Right forelimb (tissue), 1 donor: ENCODE measurements at places on chromosomes 1 and 21.

DNA sequence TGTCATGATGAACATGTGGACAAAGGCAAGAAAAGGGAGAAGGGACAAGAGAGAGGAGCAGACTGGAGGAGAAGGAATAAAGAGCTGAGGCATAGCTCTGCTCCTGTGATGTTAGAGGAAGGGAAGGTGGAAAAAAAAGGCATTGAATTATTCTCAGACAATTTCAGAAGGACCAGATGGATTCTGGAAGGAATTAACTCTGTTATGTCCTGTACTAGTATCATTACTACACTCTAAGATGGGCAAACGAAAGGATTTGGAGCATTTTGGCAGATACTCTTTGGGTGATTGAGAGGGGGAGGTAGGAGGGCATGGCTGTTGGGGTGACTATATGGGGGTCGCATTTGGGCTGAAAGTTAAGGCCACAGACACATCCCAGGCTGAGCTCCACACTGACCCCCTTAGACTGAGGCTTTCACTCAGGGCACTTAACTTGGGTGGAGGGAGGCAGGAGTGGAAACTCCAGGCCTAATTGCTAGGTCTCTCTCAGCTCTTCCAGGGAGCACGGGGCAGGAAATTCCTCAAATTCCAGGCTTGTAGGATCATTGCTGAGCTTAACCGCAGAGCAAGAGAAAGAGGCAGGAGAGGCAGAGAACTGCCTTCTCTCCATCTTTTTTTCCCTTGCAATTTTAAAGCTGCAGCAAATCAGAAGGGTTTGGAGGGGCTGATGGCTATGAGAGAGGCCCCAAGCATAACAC, 25.9 kb downstream of the KIRREL1 start:
- DNase-seq = peak; percentile 82

GRCh38 chr1:39574646-39575045, 1.9 kb downstream of the PABPC4 start:
- no peak for DNase-seq

- no peak for DNase-seq
These were observed 87.3 kb downstream of the USP24 start for GRCh38 chr1:55127827-55128343.

DNA sequence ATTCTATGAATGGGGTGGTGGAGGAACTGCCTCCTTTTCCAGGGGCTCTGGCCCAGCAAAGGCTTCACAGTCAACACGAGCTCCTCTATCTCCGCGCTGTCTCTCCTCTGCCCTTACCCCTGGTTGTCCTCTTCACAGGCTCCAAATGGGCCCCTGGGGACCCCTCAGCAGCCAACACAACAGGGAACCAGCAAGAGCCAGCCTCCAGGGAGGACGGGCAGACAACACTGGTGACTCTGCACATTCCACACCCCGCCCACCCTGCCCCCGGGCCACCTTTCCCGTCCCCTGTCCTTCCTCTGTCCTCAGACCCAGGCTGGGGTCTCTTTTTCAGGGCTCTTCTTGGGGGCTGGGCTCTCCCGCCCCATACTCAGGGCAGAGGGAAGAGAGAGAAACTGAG, 17.5 kb upstream of the ETV3 start:
- DNase-seq = no peak

- no peak for DNase-seq
These were observed 187.8 kb downstream of the COQ8A start for GRCh38 chr1:227127891-227128290.

- DNase-seq = peak; percentile 65
These were observed 1.1 kb downstream of the AGTRAP start for GRCh38 chr1:11736746-11737639.

DNA sequence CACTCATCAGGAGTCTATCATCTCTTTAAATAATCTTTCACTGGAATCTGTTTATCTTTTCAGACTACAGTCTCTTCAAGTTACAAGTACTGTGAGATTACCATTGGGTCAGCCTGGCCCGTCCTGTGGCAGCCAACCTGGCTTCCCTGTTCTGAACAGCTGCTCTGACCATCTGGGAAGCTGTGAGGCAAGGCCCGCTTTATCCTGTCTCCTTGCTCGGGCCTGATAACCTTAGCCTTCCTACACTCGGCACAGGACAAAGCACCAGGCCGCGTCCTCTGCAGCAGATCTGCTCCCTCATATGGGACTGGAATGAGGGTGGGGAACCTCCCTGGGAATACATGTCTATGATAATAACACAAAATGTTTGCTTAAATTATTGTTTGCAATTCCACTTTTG, 113.3 kb downstream of the PTPN14 start:
- no peak for DNase-seq

GRCh38 chr1:172993640-172994039, 57.1 kb downstream of the TNFSF18 start:
- DNase-seq = no peak

- DNase-seq = no peak
These were observed 45.7 kb downstream of the PSMG1 start for GRCh38 chr21:39137248-39138178.

DNA sequence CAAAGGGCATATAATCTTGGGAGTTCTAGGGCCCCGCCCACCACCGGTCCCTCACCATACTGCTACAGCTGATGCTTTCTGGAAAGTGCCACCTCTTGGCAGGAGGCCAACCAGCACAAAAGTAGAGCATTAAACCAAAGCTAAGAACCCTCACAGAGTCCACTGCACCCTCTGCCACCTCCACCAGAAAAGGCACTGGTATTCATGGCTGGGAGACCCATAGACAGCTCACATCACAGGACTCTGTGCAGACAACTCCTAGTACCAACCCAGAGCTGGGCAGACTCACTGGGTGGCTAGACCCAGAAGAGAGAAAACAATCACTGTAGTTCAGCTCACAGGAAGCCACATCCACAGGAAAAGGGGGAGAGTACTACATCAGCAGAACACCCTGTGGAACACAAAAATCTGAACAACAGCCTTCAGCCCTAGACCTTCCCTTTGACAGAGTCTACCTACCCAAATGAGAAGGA, 10.8 kb downstream of the THEM4 start:
- DNase-seq = no peak

DNA sequence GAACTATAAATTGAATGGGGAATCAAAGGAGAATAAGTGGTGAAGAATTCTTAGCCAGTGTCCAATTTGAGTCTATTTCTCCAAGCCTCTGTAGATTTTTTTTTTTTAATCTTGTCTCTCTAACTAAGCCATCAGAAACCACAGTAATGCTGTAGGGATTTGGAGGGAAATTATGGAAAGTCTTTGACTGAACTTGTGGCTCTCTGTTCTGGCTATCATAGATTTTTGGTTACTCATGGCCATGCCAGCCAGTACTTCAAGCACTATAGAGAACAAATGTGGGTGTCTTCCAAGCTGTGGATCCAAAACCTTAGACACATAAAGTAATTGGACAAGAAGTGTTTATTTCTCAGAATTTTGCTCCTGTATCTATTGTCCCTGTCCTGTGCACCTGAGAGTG, 147.9 kb downstream of the LRRC40 start:
- DNase-seq = no peak

DNA sequence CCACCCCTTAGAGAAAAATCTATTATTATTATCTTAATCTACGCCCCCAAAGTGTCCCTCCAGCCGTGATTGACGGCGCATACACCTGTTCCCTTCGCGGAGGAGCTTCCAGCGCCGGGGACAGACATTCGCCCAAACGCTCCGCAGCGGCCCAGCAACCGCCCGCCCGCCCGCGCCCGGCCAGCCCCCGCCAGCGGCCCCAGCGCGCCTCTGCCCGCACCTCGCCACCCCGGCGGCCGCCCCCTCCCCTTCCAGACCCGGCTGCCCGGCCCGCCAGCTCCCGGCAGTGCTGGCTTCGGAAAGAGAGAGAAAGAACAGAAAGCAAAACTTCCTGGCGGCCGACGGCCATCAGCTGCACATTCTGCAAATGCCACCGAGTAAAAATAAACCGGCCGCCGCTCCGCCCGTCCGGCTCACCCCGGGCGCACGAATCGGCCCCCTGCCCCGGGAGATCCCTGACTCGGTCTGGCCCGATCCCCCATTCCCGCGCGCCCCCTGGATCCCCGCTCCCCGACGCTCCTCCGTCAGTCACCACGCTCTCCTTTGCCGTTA, 1.6 kb downstream of the CASZ1 start:
- no peak for DNase-seq
